ENCODE measurements at places on chromosomes 2 and 18.

DNA sequence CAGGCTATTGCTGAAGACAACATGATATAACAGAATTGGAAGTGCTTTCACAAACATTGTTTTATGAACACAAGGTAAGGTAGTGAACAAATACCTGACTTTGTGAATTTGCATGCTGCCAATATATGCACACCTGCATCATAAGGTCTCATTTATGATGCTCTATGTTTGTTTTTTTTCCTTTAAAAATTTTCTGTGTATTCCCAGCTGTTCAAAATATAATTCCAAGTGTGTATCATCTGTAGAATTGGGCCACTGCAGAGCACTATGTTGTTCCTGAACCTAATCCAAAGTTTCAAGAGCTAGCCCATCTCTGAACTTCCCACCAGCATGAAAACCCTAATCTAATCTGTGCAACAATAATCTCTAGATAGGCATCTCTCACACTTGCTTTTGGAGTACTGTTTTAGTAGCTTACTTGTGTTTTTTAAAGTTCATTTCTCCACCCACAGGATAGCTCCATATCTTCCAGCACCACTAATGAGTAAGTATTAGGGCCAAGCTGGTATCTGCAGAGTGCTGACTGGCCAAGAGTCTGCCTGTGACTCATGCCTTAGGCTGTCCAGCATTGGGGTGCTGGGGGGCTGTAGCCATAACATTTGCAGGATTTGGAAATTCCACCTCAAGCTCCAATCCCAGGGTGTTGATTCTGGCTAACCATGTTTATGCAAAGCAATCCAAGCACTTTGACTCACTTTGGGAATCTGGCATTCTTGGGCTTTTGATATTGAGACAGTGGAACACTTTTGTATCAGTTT is 208.2 kb upstream of the REV1 start:
- DNase-seq, result no peak

- DNase-seq, result no peak
Observed at GRCh38 chr2:193966590-193966989, 1690.4 kb upstream of the SLC39A10 start.

- no peak for DNase-seq
Observed at GRCh38 chr2:1823187-1824169, 79.2 kb upstream of the PXDN start.

DNA sequence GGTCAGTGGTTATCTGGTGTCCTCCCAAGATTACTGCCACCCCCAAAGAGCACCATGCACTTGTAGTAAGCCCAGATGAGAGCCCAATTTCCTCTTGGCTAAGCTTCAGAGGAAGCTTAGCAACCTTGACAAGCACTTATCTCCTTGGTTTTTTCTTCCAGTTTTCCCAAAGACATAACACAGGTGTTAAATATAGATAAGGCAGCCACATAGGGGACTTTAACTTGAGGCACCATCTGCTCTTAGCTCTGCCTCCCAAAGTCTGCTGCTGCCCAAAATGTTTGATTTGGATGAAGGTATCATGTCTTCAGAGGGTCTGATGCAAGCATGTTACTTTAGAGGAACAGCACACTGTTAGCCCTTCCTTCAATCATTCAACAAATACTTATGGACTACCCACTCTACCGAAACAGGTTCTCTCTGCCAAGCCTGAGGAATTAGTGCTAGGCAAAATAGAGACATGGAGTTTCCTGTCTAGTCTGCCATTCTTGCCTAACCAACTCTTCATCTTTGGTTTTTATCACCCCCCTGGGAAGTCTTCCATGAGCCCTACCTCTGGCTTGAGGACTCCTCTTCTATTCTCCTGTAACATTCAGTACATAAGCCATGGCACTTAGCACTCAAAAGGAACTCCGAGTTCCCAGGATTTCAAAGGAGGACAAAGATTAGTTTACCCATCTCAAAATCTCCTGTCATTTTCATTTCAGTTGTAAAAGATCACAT is 73.7 kb downstream of the SP3 start:
- DNase-seq, result no peak

DNA sequence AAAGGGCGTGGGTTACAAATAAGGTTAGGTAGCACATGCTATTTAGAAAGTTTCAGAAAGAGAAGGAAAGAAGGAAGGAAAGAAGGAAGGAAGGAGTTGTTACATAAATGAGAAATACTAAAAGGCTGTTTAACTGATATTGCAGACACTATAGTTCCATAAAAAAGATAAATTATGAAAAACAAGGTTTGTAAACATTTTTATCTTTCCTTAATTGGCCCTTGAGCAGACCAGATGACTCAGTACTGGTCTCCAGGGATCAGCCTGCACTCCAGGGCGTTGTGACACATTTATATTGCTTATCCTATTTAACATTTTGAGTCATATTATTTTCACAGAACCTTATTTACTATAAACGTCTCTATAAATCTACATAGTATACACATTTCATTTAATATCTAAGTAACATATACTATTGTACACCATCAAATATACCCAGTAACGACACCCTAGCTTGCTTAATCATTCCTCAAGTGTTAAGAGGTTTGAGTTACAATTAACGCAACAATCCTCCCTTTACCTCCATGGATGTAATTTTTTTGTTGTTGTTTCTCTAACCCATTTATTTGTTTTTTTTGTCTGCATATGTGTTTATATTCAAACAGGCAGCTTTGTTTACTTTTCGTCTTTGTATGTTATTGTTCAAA is 2.8 kb upstream of the RAB31 start:
- DNase-seq, result no peak

DNA sequence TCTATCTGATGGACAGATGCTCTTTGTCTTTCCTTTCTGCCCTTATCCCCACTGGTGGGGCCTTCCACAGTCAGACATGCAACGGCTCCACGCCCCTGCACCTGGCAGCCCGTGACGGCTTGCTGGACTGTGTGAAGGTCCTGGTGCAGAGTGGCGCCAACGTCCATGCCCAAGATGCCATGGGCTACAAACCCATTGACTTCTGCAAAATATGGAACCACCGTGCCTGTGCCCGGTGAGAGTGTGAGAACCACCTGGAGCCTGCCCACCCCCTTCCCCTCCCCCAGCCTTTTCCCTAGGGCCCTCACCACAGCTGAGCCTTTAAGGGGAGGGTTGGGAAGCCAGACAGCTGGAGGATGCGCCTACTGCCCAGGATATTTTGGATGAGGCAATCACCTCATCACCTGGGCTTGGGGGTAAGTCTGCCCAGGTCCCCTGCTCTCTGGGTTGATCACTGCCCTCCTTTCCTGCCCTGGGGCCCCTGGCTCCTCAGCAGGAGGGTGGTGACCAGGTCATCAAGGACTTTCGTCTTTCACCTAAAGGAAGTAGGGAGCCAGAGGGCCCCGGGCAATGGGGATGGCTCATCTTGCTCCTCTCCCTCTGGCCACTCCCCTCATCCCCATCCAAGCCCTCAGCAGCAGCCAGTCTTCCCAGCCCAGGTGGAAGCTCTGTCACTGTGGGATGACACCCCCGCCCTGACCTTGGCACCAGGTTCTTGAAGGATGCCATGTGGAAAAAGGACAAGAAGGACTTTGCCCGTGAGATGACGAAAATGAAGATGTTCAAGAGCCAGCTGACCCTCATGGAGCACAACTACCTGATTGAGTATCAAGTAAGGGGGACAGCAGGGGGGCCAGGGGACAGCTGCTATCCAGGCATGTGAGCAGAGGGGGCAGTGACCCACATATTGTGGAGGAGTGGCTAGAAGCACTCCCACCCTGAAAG is 3.7 kb downstream of the ANKRD53 start:
- no peak for DNase-seq
